ENCODE measurements at places on chromosomes 4 and X. TPM values are rescaled to one million over a fixed set of nuclear protein-coding genes. Genes with fewer than 3 reads are reported as not detected.

The CENPI gene
- 0.51 TPM for total RNA-seq

The RBM46 gene
- total RNA-seq, result not detected

The ATP5ME gene
- total RNA-seq, result 765 TPM

The UNC5C gene
- total RNA-seq, result 7.7 TPM

The FOXP3 gene
- total RNA-seq, result not detected

The CYTL1 gene
- total RNA-seq, result 0.46 TPM

The ART3 gene
- total RNA-seq, result 311 TPM

The TLR1 gene
- total RNA-seq, result 7.4 TPM

The EVC2 gene
- total RNA-seq, result 3.0 TPM

The LRCH2 gene
- 8.5 TPM for total RNA-seq

The FAM149A gene
- total RNA-seq, result 8.6 TPM

The GATA1 gene
- total RNA-seq, result not detected

The ARHGAP6 gene
- total RNA-seq, result 2.5 TPM

The CSAG2 gene
- not detected for total RNA-seq

The CENPVL1 gene
- not detected for total RNA-seq

The CD99L2 gene
- total RNA-seq, result 72.2 TPM

The ARHGAP24 gene
- total RNA-seq, result 42.0 TPM

The CFAP97 gene
- 16.4 TPM for total RNA-seq

The CRLF2 gene
- total RNA-seq, result not detected

The MAGEA2 gene
- total RNA-seq, result not detected

The SEPTIN6 gene
- 15.0 TPM for total RNA-seq

The SH3TC1 gene
- 6.6 TPM for total RNA-seq

The WNK3 gene
- 4.3 TPM for total RNA-seq

The SLC10A6 gene
- 1.6 TPM for total RNA-seq

The TBX22 gene
- 0.37 TPM for total RNA-seq

The AGA gene
- 10.3 TPM for total RNA-seq

The ITIH6 gene
- total RNA-seq, result not detected

The TRO gene
- total RNA-seq, result 13.6 TPM

The FGF5 gene
- total RNA-seq, result not detected

The RIPPLY1 gene
- not detected for total RNA-seq

The RASGEF1B gene
- total RNA-seq, result 10.6 TPM

The TRIM75 gene
- total RNA-seq, result not detected

The GYG2 gene
- 0.26 TPM for total RNA-seq

The RPA4 gene
- 0.45 TPM for total RNA-seq

The SYN1 gene
- total RNA-seq, result 8.7 TPM

The SPANXN4 gene
- not detected for total RNA-seq

The PDHA1 gene
- 764 TPM for total RNA-seq

The PDE5A gene
- 9.8 TPM for total RNA-seq

The TMEM185A gene
- 62.2 TPM for total RNA-seq

The TLR7 gene
- 0.91 TPM for total RNA-seq

The ADGRL3 gene
- total RNA-seq, result 1.4 TPM

The SEC31A gene
- total RNA-seq, result 107 TPM

The AVPR2 gene
- 1.6 TPM for total RNA-seq

The CENPVL2 gene
- total RNA-seq, result not detected

The TKTL2 gene
- total RNA-seq, result not detected

The CD40LG gene
- 0.46 TPM for total RNA-seq

The CYSLTR1 gene
- total RNA-seq, result 0.84 TPM

All from right cardiac atrium (tissue), 5 donors.